ENCODE measurements at places on chromosomes 7 and 10.

- DNase-seq, result no peak
Observed at GRCh38 chr10:97701438-97702069, 12.0 kb upstream of the MARVELD1 start.

- no peak for DNase-seq
Observed at GRCh38 chr10:106655165-106655564, 509.3 kb downstream of the SORCS1 start.

- DNase-seq, result no peak
Observed at GRCh38 chr7:60017-60675, 132.2 kb upstream of the FAM20C start.

GRCh38 chr7:96235281-96235680 is 86.6 kb downstream of the SLC25A13 start:
- DNase-seq, result no peak

- no peak for DNase-seq
Observed at GRCh38 chr7:134669845-134670373, 23.3 kb downstream of the BPGM start.

DNA sequence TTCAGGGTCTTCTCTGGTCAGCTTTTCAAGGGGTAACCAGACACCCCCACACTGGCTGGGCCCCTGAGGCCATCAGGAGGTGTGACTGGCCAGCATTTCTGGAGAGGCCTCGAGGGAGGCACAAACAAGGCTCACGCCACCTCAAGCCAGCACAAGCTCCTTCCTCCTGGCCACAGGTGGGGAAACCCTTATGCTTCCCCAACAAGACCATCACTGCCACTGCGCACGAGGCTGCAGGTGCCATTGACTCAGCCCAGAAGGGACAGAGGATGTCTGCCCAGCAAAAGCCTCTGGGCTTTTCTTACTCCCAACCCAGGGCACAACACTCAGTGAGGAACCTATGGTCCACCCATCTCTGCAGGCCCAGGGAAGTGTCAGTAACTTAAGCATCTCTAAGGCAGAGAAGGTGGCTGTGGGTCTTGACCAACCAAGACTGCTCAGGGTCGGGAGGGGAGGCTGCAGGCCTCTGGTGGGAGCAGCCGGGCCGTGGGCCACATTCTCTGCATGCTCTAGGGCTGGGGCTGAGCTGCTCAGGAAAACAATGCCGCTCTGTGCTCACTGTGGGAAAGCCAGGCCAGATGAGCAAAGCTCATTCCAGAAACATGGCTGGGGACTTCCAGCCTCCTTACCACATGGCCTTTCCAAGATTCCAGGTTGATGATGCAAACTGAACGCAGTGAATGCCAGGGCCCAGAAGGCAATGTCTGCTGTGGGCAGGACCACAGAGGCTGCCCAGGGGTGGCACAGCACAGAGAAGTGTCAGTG is 24.2 kb upstream of the RASSF4 start:
- peak; percentile 57 for DNase-seq

- no peak for DNase-seq
Observed at GRCh38 chr10:117689566-117689965, 147.0 kb downstream of the EMX2 start.

GRCh38 chr10:89248990-89249389 is 2.6 kb downstream of the LIPA start:
- no peak for DNase-seq

- no peak for DNase-seq
Observed at GRCh38 chr10:7100032-7100702, 310.7 kb downstream of the SFMBT2 start.

DNA sequence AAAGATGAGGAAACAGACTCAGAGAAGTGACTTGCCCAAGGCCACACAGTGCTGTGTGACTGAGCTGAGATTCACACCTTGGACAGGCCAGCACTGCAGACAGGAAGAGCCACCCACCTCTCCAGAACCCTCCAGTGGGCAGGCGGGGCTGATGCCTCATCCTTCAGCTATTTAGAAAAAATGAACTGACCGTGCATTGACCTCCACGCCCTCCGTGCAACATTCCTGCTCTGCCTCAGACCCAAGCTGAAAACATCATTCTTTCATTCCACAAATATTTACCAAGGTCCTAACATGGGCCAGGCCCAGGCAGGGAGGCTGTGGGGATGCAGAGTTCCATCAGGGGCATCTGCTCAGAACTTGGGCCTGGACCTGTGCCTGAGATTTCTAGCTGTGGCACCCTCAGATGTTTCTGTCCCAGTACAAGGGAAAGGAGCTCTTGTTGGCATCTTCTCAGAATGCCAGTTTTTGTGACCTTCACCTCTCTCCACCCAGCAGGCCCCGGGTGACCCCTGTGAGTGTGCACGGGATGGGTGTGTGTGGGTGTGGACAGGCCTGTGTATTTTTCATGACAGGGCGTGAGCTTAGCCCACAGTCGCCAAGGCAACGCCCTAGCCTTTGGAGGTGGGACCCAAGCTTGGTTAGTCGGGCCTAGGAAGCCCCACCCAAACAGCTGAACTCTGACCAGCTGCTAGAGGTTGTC is 6.5 kb downstream of the VSIR start:
- peak; percentile 76 for DNase-seq

DNA sequence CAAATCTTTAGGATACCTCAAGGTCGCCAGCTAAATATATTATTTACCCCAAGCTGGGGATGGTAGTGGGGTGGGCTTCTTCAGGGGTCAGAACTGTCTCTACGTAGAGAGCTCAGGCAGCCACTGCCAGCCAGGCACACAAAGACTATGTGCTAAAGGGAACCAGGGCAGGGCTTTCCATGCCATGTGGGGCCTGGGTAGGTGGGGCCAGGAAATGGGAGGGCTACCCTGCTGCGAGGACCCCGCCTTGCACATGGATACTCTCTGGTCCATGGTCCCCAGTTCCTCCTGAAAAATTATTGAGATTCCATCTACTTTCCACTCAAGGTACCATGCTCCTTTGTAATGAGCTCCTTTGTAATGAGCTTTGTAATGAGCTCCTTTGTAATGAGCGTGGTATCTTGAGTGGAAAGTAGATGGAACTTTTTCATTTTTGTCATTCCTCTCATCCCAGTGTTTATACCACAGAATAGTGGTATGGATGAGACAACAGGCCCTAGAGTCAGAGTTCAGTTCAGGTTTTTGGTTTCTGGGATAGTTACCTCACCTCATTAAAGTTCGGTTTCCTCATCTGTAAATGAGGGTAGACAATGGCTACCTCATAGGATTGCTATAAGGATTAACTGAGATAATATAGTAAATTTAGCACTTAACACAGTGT is 5.8 kb downstream of the SYNPO2L start:
- DNase-seq, result no peak

DNA sequence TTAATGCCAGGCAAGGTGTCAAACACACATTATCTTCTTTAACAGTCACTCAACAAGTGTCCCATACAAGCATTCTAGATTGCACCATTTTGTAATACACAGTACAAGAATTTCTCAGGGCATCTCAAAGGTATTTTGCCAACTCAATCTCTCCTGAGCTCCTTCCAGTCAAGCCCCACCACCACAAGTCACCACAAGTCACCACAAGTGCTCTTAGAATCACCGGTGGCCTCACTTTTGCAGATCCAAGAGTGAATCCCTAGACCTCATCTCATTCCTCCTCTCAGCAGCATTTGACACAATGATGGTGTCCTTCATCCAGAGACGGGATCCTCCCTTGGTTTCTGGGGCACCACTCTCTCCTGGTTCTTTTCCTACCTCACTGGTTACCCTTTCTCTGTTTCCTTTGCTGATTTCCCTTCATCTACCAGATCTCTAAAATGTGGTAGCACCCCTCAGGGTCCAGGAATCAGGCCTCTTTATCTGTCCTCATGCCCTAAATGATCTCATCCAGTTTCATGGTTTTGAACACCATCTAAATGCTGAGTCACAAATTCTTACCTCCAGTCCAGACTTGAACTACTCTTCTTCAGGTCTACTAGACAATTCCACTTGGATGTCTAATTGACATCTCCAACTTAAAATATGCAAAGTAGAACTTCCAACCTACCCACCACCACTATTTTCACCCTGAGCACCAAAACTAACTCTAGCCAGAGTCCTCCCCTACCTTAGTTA is 26.9 kb downstream of the VPS41 start:
- DNase-seq, result no peak

GRCh38 chr10:79430936-79431335 is 14.5 kb downstream of the ZCCHC24 start:
- DNase-seq, result no peak

Data from gastrocnemius medialis (tissue), 4 donors.